ENCODE measurements at places on chromosomes 1 and 21.

GRCh38 chr21:32426592-32427051 lies 14.1 kb downstream of the EVA1C start:
- DNase-seq = no peak

- DNase-seq = no peak
These were observed 41.2 kb downstream of the NME7 start for GRCh38 chr1:169326261-169326955.

DNA sequence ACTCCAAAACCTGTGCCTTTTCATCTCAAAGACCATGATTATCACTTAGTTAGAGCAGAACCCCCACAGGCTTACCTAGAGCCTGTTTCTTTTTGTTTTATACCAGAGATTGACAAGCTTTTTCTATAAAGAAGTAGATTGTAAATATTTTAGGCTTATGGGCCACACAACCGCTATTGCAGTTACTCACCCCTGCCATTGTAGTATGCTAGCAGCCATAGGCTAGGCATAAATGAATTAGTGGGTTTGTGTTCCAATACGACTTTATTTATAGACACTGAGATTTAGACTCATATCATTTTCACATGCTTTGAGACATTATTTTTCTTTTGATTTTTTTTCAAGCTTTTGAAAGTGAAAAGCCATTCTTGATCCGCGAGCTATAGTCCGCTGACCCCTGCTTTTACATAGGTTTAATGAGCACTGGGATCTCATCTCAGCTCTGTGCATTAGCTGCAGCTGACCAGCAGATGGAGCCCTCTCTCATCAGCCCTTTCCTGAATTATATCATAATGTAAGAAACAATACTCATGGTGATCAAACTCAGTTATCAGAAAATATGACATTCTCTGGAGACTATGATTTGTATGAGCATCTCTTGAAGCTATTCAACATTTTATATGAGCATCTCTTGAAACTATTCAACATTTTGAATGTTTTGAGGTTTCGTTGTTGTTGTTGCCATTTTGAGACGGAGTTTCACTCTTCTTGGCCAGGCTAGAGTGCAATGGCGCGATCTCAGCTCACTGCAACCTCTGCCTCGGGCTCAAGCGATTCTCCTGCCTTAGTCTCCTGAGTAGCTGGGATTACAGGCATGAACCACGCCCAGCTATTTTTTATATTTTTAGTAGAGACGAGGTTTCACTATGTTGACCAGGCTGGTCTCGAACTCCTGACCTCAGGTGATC lies 111.9 kb upstream of the L1TD1 start:
- peak; percentile 38 for DNase-seq

GRCh38 chr1:200861937-200862647 lies 10.7 kb upstream of the GPR25 start:
- DNase-seq = no peak

DNA sequence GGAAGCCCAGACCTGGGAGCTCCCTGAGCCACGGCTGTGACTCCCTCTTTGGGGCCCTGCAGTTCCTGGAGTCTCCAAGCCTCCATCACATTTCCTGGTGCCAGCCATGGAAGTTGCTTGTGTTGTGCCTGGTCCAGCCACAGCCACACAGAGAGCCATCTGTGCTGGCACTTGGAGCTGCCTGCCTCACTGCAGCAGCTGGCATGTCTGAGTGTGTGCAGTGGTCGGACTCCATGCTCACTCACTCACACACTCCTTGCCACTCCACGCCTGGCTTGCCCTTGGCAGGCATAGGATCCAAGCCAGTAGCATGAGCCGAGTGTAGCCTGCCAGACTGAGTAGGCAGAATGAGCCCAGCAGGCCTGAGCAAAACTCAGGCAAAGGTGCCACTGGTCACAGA lies 516.3 kb upstream of the BEND5 start:
- no peak for DNase-seq

DNA sequence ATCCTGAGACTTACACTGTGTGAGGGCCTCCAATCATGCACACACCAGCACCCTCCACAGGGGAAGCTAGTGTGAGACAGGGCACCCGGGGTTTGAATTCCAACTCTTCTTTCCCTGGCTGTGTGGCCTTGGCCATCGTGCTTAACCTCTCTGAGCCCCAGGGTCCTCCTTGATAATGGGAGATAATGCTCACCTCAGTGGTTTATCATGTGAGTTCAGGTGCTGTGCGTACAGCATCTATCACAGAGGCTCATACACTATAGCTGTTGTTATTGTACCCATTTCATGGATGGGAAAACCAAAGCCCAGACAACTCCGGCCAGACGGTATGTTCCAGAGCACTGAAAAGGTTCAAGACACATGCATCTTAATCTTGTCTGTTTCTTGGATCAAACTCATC lies 16.0 kb upstream of the UBXN10 start:
- DNase-seq = no peak

- DNase-seq = no peak
These were observed 48.5 kb downstream of the FH start for GRCh38 chr1:241470908-241471590.

- no peak for DNase-seq
These were observed 198.3 kb downstream of the SLC44A5 start for GRCh38 chr1:75412616-75413015.

- no peak for DNase-seq
These were observed 832 bp downstream of the MRPL20 start for GRCh38 chr1:1406101-1406820.

DNA sequence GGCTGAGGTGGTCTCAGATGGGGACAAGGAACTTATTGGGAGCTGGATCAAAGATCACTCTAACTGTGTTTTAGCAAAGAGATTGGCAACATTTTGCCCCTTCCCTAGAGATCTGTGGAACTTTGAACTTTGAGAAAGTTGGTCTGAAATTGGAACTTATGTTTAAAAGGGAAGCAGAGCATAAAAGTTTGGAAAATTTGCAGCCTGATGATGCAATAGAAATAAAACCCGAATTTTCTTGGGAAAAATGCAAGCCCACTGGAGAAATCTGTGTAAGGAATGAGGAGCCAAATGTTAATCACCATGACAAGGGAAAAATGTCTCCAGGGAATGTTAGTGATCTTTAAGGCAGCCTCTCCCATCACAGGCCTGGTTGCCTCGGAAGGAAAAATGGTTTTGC lies 17.2 kb downstream of the CFH start:
- DNase-seq = no peak

DNA sequence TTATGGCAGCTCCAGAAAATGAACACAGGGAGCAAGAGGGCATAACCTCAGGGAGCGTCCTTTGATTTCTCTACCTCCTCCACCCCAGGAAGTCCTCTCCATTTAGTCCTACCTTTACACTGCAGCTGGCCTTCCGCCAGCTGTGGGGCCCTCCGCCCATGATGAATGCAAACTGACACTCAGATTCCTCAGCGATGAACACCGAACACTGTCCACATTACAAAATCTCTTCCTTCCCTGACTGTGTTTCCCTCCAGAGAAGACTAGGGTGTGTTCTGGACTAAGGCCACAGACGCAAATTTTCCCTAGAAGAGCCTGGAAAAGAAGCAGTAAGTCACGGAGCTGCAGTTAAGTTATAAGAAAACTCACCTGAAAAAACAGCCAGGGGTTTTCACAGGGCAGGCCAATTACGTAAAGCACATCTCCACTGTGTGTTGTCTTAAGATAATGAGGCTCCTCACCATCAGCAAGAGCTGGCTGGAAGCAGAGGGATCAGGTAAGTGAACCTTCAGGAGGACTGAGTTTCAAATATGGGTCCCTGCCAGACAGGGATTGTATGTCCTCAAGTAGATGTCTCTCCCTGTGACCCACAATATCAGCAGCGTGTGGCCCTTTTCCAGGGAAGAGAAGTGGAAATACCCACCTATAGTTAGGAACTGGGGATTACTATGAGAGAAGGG lies 46.3 kb upstream of the ATP1B1 start:
- no peak for DNase-seq

DNA sequence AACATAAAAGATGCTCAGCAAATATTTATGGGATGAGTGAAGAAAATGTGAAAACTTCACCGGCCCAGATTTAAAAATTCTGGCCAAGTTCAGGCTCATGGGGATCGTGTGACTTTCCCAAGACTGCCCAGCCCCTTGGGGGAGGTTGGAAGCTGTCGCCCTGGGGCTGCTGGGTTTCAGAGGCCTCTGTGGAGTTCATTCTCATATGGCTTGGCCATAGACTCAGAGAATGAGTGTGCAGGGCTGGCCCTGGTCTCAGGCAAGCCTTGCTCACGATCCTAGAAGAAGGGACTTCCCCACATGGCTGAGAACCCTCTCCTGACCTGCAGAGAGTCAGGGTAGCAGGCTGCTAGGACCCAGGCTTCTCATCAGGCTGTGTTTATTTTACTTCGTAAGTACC lies 24.6 kb downstream of the PADI2 start:
- no peak for DNase-seq

DNA sequence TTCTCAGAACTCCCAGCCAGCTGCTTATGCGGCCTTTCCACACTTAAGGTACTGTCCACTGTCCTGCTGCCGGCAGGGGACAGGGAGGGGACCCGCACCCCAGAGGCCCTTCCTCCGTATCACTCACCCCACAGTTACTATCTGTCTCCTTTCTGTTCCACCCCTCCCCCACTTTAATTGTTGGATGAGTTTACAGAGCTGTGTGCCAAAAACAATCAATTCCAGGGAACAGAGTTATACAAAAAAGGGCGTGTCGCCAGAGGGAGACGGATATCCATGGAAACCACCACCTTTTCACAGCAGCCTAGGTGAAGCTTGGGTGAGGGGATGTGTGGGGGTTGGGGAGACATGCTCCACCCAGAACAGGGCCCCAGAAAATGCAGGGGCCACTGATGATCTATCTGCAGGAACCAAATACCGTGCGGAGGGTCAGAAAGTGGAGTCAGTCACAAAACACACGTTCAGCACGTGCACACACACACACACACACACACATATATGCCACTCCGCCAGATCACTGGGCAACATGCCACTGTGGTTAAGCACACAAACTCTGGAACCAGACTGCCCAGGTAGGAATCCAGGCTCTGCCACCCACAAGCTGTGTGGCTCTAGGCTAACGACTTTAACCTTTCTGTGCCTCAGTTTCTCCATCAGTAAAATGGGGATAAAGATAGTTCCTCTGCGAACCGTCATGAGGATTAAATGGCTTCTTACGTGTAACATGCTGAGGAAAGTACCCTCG lies 30.5 kb downstream of the CASZ1 start:
- no peak for DNase-seq

DNA sequence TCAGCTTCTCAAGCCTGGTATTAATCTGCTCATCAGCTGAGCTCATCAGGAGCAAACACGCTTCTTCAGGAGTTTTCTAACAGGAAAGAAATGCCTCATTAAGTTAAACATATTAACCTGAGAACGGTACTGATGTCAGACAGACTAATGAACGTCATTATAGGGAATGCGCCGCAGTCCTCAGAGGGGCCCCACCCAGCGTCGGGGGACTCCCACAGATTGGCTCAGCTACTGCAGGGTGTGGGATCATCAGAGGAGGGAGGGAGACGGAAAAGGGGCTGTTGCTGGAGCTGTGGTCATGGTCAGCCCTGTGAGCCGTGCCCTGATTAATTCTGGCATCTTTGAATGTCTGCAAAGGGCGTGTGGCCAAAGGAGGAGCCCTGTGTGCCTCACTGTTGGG lies 348.5 kb downstream of the PTPRU start:
- no peak for DNase-seq

- no peak for DNase-seq
These were observed 301.7 kb upstream of the KAZN start for GRCh38 chr1:14296795-14297194.

DNA sequence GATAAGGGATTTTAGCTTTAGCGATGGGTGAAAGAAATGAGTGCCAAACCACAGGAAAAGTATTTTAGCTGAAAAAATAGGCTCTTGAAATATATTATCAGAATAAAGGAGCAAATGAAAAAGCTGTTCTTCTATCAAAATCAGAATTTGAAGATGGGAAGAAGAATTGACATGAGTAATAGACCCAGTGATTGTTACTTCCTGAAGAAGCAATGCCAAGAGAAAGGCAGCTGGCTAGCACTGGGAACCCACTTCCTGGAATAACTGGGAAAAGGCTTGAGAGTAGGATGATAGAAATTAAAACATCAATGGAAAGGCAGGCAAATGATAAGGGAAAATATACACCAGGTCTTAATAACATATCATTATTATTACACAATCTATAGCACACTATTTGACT lies 29.9 kb upstream of the LYPLAL1 start:
- DNase-seq = no peak

DNA sequence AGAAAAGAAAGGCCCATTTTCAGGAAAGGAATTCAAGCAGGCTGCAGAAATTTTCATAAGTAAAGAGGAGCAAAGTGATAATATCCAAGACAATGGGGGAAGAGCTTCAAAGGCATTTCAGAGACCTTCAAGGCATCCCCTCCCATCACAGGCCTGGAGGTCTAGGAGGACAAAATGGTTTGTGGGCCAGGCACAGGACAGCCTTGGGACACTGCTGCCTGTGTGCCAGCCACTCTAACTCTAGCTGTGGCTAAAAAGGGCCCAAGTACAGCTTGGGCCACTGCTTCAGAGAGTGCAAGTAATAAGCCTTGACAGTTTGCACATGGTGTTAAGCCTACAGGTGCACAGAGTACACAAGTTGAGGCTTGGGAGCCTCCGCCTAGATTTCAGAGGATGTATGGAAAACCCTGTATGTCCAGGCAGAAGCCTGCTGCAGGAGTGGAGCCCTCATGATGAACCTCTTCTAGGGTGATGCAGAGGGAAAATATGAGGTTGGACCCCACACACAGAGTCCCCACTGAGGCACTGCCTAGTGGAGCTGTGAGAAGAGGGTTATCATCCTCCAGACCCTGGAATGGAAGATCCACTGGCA lies 51.8 kb upstream of the ZSWIM5 start:
- DNase-seq = peak; percentile 10

- DNase-seq = no peak
These were observed 25.0 kb upstream of the ZNF436 start for GRCh38 chr1:23394684-23395083.

DNA sequence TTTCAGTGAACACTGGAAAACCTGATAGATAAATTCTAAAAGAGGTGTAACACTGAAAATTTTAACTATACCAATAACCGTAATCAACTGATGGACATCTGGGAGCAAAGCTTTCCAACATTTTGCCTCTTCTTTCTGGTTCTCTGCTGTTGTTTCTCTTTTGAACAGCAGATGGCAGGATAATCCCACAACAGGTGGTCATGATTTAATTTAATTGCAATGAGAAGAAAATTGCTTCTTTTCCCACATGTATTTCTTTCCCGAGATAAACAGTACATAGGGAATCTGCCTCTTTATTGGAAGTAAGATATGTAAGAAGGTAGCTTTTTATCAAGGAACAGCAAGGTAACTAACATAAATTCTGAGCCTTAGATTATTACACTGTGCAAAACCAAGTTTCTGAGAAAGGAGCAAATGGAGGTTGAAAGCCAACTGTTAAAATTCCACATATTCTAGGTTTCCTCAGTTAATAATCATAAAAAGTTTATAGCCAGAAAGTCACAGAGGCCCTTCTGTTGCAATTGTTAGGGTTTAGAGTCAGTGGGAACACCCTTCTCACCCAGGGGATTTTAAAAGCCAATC lies 72.9 kb downstream of the RPS6KA1 start:
- DNase-seq = peak; percentile 77

DNA sequence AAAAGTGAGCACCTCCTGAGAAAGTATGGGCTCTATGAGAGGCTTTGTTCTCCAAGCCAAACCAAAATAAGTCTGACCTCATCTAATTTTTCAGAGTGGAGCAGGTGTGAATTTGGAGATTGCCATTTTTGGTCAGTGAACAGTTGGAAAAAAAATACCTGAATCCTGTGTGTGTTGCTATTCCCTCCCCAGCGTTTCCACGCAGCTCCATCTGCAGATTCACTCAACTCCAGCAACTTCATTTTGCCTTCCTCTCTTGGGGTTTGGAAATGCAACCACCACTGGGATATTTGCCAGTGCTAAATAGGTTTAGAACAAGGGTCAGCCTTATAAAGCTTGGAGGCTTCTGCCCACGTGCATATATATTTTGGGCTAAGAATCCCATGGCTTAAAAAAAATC lies 11.2 kb downstream of the CASQ2 start:
- DNase-seq = no peak

- DNase-seq = no peak
These were observed 60.7 kb downstream of the ACOT7 start for GRCh38 chr1:6332821-6333220.

Data from OCI-LY7 (cell line).